Activated T-cell treated with anti-CD3 and anti-CD28 coated beads for 4 hours (primary cell): ENCODE measurements at places on chromosomes 4 and X.

GRCh38 chr4:151029537-151029936 is 14.5 kb upstream of the LRBA start:
- DNase-seq, result no peak

DNA sequence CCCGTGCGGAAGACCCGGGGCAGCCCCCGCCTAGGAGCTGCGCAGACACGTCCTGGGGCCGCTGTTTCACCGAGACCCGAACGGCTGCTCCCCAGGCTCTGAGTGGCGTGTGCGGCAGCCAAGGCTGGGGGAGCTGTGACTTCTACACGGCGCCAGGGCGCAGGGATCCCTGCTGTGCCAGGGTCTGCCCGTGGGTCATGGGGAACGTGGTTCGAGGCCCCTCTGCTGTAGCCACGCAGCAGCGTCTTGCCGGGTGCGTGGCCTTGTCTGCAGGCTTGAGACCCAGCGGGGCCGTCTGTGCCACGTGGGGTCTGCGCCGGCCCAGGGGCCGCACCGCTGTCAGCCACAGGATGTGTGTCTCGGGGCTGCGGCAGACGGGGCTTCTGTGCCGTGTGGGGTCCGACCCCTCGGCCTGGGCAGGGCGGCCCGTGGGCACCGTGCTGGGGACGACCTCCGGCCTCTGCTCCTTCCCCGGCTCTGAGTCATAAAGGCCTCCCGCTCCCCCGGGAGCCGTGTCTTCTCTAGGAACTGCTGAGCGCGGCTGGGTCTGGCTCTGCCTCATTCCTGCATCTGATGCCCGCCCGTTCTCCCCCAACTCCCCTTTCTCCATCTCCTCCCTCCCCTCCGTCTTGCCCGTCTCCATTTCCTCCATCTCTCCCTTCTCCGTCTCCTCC is 12.7 kb upstream of the GTPBP6 start:
- no peak for DNase-seq

DNA sequence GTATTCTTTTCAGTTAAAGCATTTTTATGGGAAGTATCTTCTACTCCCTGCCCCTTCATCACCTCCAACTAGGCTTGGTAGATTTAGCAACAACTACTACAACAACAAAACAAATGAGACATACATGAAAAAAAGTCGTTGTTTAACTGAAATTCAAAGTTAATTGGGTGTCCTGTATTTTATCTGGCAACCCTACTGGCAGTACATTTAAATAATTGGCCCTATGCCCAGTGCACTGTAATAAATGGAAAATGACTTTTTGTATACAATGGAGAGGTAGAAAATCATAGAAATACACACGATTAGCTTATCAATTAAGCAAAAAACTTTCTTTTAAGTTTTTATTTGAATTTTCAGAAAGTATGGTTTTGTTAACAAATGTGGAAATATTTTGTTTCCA is 21.4 kb upstream of the CLGN start:
- DNase-seq, result no peak

DNA sequence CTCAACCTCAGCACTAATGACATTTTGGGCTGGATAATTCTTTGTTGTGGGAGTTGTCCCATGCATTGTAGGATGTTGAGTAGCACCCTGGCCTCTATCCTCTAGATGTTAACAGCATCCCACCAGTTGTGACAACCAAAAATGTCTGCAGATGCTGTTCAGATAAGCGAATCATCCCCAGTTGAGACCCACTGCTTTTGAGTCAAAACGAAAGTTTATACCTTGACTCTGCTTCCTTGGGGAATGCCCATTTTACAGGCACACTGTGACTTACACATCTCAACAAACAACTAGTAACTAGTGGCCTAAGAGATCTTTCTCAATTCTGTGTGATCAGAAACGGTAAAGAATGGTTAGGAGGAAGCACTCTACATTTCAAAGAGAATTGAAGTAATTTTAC is 37.0 kb downstream of the SEPSECS start:
- DNase-seq, result no peak

DNA sequence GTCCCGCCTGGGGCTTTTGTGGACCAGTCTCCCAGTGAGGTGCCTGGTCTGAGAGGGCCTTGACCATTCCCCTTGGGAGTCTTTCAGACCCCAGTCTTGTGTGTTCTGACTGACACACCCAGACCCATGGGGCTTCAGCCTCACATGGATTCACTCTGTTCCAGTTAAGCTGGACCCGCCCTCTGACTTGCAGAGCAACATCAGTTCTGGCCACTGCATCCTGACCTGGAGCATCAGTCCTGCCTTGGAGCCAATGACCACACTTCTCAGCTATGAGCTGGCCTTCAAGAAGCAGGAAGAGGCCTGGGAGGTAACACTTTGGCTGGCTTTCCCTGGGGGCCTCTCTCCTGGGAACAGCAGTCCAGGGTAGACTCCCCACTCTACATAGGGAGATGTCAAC is 6.8 kb downstream of the IL9R start:
- no peak for DNase-seq

DNA sequence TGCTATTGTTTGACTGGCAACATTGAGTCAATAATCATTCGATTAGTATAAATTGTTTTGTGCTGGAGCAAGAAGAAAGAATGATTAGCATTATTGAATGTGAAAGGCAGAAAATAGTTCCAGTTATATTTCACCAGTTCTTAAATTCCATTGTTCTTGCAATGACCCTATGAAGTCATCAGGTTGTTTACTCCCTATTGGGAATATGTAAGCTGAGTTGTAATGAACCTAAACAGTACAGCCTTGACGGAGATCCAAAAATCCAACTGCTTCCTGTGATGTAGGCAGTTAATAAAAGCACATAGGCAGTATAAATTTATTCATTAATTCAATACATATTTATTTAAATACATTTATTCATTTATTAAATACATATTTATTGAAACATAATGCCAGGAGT is 947.5 kb downstream of the PCDH7 start:
- DNase-seq, result no peak

- no peak for DNase-seq
These were observed 6.0 kb downstream of the HPSE start for GRCh38 chr4:83328521-83329187.
